ENCODE measurements at places on chromosomes 2 and 18.

DNA sequence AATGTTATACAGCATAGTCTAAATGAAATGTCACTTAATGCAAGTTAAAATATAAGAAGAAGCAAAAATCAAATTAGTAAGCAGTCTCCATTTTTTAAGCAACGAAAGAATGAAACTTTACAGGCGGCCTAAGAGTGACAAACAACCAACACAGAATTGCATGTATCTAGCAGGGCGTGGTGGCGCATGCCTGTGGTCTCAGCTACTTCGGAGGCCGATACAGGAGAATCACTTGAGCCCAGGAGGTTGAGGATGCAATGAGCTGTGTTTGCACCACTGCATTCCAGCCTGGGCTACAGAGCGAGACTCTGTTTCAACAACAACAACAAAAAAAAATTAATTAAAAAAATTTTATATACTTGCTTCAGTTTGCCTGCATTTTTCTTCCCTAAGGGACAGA lies 16.6 kb downstream of the RBMS1 start:
- DNase-seq: no peak

- no peak for DNase-seq
Measured at GRCh38 chr2:15812187-15812780, 128.1 kb upstream of the MYCN start.

- no peak for DNase-seq
Measured at GRCh38 chr2:184047536-184047935, 550.8 kb upstream of the ZNF804A start.

DNA sequence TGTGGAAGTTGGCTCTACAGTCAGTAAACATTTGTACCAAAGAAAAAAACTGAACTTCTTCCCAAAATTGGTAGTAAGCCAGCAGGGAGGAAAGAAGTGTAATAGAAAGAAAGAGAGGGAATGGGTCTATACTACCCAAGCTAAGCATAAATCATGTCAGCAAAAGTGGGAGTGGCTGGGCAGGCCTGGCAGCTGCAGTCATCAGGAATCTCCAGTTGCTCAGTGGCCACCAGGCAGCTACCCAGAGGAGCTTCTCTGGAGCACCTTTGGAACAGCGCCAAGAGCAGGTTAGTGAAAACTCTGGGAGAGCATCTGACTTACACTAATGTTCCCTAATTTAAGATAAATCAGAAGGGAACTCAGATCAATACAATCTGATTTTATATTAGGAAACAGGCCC lies 14.3 kb downstream of the FRZB start:
- no peak for DNase-seq

GRCh38 chr2:156110890-156111289 lies 221.6 kb downstream of the NR4A2 start:
- no peak for DNase-seq

GRCh38 chr2:231068525-231069222 lies 12.0 kb downstream of the PSMD1 start:
- no peak for DNase-seq

GRCh38 chr2:63861220-63861822 lies 19.6 kb downstream of the UGP2 start:
- peak; percentile 61 for DNase-seq

DNA sequence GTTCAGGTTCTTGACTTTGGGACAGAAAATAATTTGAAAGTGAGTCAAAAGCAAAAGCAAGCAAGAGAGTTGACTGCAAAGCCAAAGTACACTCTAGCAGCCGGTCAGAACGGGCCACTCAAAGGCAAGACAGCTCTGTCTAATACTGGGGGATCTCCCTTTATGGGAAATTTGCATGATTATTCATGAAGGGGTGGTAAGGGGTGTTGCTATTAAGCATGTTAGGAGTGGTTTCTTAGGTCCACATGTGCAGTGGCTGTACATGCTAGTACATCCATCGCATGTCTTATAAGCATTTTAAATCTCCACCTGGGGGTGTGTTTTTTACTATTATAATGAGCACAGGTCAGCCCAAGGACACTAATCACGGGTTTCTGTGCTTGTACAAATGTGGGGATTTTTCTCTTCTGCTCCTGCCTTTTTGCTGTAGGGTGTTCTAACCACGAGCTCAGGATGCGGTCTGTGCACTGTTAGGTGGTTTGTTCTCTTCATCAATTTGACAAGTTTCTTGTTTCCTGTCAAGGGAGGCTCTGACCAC lies 60.2 kb upstream of the SPP2 start:
- DNase-seq: no peak

DNA sequence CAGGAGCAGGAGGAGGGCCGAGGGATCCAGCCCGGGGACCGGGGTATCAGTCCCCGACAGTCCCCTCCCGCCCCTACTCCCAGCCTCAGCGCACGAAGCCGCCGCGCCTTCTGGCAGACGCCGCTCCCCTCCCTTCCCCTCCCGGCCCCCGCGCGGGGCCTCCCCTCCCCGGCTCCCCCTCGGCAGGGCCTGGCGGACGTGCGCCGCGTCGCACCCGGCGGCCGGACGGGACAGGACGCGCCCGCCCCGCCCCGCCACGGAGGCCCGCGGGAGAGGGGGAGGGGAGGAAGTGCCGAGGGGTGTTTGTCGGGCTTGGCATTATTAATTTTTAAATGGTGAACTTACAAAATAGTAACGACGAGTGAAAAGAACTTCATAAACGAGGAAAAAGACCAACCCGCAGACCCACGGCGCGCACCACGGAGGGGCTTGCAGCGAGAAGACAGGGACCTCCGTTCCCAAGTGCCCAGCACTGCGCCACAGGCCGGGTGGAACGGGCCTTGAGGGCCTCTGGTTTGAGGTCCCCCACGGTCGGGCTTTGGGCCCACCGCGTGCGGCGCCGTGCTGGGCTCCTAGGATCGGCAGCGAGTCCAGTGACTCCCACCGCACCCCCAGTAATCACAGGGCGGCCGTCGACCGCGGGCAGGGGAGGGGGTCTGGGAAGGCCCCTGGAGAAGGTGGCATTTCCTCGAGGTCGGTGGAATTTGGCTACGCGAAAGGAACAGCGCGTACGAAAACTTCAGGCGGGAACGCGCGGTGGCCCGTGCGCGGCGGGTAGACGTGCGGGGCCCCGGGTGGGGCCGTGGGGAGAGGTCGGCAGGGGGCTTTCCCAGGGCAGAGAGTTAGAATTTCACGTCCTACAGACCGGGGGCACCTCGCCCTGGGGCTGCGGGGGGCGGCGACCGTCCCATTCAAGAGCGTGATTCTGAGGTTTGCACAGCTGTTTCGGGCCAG lies 954 bp upstream of the CTDSP1 start:
- peak; percentile 73 for DNase-seq

DNA sequence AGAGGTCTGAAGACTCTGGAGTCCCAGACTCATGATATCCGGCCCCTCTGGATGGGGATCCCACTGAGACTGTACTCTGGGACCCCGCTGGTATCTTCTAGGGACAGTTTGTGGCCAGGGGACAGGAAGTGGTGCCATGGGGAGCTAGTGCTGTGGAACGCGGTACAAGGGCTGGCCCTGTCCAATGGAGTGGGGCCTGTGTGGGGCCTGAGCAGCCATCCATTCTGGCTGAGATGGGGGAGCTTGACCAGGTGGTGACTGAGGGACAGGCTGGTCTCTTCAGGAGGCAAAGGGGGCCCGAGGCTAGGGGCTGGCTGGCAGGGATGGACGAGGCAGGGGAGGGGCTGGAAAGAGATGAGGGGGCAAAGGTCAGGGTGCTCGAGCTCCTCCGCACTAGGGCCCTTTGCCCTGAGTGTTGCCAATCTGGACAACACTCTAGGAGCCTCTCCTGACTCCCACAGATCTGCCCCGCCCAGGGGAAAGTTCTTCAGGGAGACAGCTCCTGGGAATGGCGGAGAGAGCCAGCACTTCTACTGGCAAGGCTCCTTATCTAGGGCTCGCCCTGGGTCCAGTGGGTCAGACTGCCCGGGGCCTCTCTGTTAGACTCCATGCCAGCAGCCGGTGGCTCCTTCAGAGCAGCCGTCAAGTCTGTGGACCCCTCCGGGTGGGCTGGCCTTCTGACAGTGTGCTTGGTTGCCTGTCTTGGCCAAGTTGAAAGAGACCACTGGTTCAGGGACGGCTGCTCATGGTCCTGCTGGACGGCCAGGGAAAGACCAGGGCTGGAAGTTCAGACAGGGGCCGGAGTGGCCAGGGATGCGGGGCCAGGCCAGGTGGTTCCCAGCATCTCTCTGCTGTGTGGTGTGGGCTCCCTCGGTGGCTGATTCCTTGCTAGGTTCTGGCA lies 12.3 kb downstream of the MALL start:
- DNase-seq: no peak

GRCh38 chr2:191109888-191110287 lies 40.9 kb downstream of the STAT4 start:
- no peak for DNase-seq

- DNase-seq: no peak
Measured at GRCh38 chr18:9741793-9742523, 33.9 kb downstream of the RAB31 start.

DNA sequence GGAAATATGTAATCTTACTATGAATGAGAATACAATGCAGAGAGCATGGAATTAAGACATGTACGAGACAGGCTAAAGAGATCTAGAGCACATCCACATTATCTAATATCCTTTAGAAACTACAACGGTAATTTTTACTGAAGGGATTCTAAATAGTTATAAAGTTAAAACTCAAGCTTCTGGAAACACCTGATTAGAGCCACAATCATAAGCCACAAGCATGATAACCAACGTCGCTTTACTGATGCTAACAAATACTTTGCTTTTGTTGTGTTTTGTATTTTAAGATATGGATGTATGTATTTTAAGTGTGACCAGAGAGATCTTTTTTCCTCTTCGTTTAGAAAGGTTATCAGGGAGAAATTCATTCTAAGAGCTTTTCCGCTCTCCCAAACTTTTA lies 44.0 kb upstream of the STK17B start:
- DNase-seq: no peak

- DNase-seq: no peak
Measured at GRCh38 chr2:137872577-137872976, 91.7 kb upstream of the HNMT start.

DNA sequence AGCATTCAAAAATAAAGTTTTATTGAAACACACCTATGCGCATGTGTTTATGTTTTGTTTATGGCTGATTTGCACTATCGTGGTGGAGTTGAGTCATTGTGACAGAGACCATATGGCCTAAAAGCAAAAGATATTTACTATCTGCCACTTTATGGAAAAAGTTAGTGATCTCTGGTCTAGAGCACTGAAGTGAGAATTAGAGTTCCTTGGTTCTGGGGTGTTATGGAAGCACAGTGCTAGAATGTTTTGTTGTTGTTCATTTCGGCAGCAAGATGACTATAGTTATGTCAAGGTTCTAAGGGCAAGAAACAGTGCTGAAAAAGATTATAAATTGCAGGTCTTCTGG lies 416.5 kb downstream of the SLC4A3 start:
- DNase-seq: no peak

DNA sequence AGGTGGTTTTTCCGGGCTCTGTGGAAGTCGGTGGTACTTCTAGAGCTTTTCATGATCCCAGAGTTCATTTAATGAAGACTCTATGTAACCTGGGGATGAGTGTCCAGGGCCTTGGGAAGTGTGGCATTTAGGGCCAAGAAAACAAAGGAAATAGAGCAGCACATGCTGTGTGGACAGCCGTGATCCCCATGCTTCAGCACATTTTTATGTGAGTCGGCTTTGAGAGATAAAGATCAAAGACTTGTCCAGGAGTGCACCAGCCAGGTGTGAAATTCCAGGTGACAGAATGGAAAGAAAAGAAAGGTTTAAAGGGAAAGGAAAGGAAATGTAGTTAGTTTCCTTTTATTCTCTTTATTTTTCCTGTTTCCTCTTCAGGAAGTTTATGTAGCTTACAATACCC lies 258.0 kb upstream of the NRP2 start:
- no peak for DNase-seq

DNA sequence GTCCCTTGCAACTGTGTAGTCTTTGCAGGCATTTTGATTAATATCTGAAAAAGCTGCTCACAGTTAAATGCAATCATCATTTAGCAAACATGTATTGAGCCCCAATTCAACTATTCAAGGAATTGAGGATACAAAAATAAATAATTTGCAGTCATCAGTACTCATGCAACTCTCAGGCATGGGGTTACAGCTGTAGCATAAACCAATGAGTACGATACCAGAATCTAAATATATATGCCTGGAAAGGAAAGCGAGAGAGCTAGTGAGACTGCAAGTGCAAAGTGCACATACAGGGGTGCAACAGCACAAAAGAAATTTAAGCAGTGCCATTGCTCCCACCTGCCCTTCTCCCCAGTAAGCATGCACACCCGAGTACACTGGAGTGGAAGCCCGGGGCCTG lies 216.4 kb downstream of the AFF3 start:
- no peak for DNase-seq

GRCh38 chr18:49650426-49650891 lies 88.6 kb downstream of the LIPG start:
- no peak for DNase-seq

DNA sequence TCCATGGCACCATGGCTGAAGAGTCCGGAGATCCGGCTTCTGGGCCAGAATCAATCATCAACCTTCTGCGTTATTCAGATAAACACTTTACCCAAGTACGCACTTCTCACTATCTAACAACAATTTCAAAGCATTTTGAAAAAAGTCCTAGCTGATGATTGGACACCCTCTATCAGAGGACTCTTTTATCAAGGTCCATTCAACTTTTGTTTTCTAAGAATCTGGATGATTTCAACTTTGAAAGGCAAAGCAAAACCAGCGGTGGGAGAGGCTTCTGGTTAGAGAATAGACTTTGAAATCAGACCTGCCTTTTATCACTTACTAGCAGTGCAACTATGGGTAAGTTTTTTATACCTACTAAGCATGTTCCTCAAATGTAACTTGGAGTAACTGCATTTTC lies 293.6 kb upstream of the TNP1 start:
- no peak for DNase-seq

GRCh38 chr18:37483221-37483971 lies 82.2 kb downstream of the CELF4 start:
- no peak for DNase-seq

DNA sequence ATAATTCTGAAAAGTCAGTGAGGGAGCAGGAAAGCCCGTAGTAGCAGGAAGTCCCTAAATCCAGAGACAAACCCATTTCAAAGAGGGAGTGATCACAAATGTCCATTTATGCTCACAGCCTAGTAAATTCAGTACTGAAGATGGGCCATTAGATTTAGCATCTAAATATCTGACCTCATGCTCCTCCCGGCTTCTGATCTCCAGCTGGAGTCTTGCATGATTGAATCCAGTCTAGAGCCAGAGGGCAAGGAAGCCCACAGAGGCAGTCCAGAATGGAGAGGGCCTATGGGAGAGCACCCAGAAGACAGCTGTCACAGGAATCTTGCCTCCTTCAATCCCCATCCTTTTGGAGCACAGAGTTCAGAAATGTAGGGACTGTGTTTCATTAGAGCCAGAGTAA lies 16.0 kb upstream of the ST8SIA3 start:
- DNase-seq: no peak

- no peak for DNase-seq
Measured at GRCh38 chr2:3434654-3435053, 55.2 kb downstream of the TRAPPC12 start.

DNA sequence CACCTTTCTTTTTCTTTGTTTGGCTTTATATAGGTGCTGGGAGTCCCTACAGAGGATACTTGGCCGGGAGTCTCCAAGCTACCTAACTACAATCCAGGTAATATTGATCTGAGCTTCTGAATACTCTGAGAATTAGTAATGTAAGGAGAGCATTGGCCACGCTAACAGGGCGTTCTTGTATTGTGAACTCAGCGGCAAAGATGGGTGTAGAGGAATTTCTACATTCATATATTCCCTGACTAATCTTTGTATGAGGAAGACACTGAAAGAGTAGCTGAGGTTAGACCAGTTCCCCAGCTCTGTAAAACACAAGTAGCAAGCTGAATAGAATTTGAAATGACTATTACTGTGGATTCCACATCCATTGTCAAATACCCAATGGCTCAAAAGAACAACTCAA lies 48.5 kb downstream of the CDK15 start:
- no peak for DNase-seq

GRCh38 chr18:62288665-62289008 lies 36.5 kb upstream of the TNFRSF11A start:
- no peak for DNase-seq

All from hematopoietic multipotent progenitor cell treated with erythropoietin and hydrocortisone succinate and interleukin-3 and kit ligand, for 15 days (in vitro differentiated cells).